Activated CD8-positive, alpha-beta T cell treated with anti-CD3 and anti-CD28 coated beads, Interleukin-2, amount 10 ng/mL, durations not matched to agents 7 days and 5 days (primary cell): ENCODE measurements at places on chromosomes 12 and 14. TPM values are rescaled to one million over a fixed set of nuclear protein-coding genes. Genes with fewer than 3 reads are reported as not detected.
A peak's percentile ranks its signal among the peaks of the same experiment; 100 is the strongest.

The EFS gene
- not detected for total RNA-seq

DNA sequence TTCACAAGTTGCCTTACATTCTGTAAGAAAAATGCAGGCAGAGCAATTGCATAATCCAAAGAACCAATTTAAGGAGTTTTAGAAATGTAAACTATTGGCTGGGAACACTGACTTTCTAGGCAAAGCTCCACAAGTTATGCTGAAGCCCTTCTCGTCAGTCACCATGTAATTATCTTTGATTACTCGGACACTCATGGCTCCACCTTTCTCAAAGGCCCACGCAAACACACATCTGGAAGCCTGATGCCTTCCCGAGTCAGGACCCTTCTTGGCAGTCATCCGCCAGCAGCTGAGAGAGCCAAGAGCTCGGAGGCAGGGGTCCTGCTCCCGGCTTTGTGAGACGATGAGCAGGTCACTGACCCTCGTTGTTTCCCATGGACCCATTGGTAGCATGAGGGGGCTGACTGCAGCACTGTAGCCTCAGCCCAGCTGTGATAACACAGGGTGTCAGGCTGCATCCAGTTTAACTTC lies 202.2 kb downstream of the TMEM132D start:
- no peak for DNase-seq

DNA sequence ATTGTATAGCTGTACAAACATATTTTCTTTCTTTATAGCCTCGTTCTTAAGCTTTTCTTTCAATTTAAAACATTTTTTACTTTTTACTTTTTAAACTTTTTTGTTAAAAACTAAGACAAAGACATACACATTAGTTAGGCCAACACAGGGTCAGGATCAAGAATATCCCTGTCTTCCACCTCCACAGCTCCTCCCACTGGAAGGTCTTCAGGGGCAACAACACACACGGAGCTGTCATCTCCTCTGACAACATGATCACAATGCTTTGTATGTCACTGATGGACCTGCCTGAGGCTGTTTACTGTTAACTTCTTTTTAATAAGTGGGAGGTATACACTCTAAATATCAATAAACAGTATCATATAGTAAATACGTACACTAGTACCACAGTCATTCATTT lies 191.3 kb downstream of the SYT10 start:
- DNase-seq, result no peak

- peak; percentile 74 for DNase-seq
These were observed 9.1 kb upstream of the NEMF start for GRCh38 chr14:49861699-49862088.

The CBLN3 gene
- total RNA-seq, result 1.3 TPM
